ENCODE measurements at places on chromosomes 3 and 15.

- no peak for DNase-seq
Measured at GRCh38 chr15:100308213-100308600, 33.6 kb downstream of the ADAMTS17 start.

DNA sequence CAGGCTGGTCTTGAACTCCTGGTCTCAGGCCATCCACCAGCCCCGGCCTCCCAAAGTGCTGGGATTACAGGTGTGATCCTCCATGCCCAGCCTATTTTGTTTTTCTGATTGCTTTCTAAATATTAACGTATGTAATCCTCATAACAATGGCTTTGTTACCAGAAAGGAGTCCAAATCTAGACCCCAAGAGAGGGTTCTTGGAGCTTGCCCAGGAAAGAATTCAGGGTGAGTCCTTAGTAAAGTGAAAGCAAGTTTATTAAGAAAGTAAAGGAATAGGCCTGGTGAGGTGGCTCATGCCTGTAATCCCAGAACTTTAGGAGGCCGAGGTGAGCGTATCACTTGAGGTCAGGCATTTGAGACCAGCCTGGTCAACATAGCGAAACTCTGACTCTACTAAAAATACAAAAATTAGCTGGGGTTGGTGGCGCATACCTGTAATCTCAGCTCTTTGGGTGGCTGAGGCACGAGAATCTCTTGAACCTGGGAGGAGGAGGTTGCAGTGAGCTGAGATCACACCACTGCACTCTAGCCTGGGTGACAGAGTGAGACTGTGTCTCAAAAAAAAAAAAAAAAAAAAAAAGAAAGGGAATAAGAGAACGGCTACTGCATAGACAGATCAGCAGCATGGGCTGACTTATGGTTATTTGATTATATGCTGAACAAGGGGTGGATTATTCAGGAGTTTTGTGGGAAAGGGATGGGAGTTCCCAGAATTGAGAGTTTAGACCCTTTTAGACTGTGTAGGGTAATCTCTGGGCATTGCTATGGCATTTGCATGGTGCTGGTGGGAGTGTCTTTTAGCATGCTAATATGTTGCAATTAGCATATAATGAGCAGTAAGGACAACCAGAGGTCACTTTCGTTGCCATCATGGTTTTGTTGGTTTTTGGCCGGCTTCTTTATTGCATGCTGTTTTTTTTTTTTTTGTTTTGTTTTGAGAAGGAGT is 36.1 kb downstream of the TYRO3 start:
- no peak for DNase-seq

DNA sequence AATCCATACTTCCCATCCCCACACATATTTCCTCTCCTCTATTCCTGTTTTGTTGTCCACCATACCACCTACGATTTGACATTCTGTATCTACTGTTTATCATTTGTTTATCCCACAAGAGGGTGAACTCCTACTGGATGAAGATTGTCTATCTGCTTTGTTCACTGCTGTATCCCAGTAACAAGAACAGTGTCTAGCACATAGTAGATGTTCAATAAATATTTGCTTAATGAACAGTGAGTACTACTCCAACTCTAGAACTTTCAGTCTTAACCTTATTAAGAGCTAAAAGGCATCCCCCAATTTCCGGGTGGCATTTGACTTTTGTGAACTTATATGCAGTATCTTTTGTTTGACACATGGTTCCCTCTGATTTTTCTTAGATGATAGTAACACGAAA is 1.3 kb downstream of the PYGO1 start:
- no peak for DNase-seq

- no peak for DNase-seq
Measured at GRCh38 chr3:66552846-66553245, 52.0 kb upstream of the LRIG1 start.

- DNase-seq = no peak
Measured at GRCh38 chr15:77070180-77070494, 772 bp downstream of the TSPAN3 start.

Measured in RPMI8226 (cell line).